ENCODE measurements at places on chromosomes 2 and 18.

DNA sequence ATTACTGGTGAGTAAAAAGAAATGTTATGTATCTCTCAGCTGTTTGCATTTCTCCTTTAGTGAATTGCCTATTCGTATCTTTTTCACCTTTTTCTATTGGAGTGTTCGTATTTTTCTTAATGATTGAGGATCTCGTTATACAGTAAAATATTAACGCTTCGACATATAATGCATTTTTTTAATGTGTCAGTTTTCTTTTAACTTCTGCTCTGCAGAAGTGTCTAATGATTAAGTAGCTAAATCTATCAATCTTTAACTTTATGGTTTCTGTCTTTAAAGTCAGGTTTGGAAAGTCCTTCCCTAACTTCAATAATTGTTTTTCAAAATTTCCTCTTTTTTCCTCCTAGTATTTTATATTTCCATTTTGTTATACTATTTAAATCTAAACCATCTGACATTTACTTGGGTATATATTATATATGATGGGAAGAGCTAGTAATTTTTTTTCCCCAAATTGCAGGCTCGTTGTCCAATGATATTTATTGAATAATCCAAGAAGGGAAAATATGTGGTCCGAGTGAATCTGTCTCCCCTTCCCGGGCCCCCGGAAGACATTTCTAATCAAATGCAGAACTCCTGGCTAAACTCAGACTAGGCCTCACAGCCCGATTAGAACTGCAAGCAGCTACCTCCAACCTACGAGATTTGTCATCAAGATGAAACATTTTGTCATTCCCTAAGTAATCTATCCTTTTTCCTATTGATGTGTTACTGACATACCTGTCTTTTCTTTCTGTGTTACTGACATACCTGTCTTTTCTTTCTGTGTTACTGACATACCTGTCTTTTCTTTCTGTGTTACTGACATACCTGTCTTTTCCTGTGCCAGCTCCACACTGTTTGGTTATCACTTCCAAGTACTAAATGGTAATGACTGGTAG lies 17.2 kb downstream of the PCBP1 start:
- peak; percentile 91 for DNase-seq

GRCh38 chr18:37563931-37564392 lies 1.6 kb downstream of the CELF4 start:
- no peak for DNase-seq

DNA sequence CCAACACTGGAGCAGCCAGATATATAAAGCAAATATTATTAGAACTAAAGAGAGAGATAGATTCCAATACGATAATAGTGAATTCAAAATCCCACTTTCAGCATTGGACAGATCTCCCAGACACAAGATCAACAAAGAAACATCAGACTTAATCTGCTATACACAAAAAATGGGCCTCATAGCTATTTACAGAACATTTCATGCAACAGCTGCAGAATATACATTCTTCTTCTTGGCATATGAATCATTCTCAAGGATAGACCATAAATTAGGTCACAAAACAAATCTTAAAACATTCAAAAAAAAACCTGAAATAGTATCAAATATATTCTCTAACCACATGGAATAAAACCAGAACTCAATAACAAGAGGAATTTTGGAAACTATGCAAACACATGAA lies 23.8 kb upstream of the BAZ2B start:
- DNase-seq: no peak

GRCh38 chr2:185796758-185797157 lies 58.2 kb downstream of the FSIP2 start:
- no peak for DNase-seq

DNA sequence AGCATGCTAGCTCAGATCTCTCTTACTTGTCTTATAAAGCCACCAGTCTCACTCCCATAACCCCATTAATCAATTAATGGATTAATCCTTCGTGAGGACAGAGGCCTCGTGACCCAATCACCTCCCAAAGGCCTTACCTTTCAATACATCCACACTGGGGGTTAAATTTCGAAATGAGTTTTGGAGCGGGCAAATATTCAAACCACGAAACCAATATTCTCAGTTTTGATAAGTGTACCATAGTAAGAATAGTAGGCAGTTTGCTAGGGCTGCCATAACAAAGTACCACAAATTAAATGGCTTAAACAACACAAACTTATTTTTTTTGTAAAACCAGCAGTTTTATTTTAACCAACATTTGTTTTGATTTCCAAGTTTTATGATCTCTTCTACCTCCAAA lies 15.2 kb downstream of the HIBCH start:
- no peak for DNase-seq

Data from femur (tissue), 1 donor.